Stimulated activated CD4-positive, alpha-beta T cell treated with anti-CD3 and anti-CD28 coated beads, TNF-alpha, amount 100 ng/mL, for 1 hour (primary cell): ENCODE measurements at places on chromosomes 6 and 20.

DNA sequence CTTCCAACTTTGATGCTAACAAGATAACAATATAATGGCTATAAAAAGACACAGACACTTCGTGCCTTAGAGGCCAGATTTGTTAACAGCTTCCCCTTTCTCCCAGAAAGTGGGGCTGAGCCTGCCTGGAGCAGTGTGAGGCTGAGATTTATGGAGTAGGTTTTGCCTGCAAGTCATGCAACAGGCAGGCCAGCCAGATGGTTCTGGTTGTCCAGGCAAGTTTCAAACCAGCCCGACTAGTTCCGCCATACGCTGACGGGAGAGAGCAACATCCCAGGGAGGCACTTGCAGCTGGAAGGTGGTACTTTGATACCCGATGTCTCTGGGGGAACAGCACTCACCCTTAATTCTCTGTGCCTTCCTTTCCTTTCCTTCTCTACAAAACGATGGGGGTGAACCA lies 81.3 kb upstream of the NAA20 start:
- no peak for DNase-seq

DNA sequence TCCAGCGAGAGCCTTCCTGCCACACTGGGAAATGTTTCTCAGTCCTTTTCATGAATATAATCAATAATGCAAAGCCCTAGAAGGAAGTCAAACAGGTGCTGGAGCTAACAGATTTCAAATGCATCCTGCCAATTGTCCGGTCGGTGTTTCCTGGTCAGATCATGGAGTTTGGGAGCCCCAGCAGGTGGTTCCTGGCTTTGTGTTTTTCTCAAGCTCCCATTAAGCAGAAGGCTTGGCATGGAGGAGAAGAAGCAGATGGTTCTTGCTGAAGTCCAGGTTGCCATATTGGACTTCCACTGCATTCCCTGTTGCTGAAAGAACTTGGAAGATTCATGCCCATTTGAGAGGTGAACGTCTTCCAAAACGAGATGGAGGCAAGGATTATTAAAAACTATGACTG lies 68.6 kb downstream of the GFOD1 start:
- no peak for DNase-seq

GRCh38 chr6:102197211-102197610 lies 803.7 kb downstream of the GRIK2 start:
- DNase-seq = no peak

DNA sequence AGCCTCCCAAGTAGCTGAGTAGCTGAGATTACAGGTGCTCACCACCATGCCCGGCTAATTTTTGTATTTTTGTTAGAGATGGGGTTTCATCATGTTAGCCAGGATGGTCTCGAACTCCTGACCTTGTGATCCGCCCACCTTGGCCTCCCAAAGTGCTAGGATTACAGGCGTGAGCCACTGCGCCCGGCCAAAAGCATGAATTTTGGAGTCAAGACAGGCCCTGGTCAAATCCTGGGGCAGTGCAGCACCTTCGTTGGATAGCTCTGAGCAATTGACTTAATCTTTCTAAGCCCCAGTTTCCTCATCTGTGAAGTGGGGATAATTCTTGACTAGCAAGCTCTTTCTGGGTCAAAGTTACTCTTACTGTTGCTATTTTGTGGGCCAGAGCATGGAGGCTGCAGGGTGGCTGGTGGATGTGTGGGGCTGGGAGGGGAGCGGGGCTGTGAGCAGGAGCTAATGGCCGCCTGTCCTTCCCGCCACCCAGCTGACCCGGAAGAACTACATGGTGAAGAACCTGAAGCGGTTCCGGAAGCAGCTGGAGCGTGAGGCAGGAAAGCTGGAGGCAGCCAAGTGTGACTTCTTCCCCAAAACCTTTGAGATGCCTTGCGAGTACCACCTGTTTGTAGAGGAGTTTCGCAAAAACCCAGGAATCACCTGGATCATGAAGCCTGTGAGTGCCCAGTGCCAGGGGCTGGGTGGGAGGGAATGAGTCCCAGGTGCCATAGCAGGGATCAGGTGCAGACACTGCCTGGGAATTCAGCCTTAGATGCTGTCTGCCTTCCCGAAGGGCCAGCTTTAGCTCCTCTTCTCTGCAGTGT lies 39.0 kb downstream of the TTLL9 start:
- DNase-seq = no peak

GRCh38 chr6:63597141-63598048 lies 25.1 kb downstream of the LOC128125822 start:
- DNase-seq = no peak

DNA sequence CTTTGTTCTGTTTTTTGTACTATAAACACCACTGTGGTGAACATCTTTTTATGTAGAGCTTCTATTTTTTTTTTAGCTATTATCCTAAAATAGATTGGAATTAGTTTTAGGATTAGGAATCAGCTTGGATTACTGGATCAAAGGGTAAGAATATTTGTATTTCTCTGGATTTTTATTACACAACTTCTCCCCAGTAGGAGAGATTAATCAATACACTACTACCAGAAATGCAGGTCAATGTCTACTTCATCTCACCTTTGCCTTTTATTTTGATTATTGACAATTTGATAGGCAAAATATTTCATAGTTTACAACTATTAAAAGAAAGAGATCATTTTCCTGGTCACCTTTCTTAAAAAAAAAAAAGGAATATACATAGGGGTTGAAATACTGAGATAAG lies 191.9 kb downstream of the TSHZ2 start:
- DNase-seq = no peak

GRCh38 chr6:157438611-157439111 lies 57.7 kb downstream of the ZDHHC14 start:
- no peak for DNase-seq

- DNase-seq = no peak
Measured at GRCh38 chr6:167746975-167747374, 79.7 kb upstream of the AFDN start.

GRCh38 chr6:108736002-108736361 lies 112.2 kb upstream of the ARMC2 start:
- no peak for DNase-seq

DNA sequence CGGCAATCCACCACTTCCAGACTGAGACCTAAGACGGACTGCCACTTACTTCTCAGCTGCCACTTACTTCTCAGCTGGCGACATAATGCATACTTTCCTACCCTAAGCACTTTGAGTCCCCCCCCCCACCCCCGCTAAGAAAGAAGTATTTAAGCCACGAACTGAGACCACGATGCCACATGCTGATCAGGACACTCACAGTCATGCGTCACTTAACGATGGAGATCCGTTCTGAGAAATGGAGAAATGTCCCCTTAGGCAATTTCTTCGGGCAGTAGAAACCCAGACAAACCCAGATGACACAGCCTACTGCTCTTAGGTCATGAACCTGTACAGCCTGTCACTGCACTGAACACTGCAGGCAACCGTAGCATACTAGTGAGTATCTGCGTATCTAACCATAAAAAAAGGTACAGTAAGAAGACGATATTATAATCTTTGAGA lies 690 bp downstream of the IFNGR1 start:
- no peak for DNase-seq

DNA sequence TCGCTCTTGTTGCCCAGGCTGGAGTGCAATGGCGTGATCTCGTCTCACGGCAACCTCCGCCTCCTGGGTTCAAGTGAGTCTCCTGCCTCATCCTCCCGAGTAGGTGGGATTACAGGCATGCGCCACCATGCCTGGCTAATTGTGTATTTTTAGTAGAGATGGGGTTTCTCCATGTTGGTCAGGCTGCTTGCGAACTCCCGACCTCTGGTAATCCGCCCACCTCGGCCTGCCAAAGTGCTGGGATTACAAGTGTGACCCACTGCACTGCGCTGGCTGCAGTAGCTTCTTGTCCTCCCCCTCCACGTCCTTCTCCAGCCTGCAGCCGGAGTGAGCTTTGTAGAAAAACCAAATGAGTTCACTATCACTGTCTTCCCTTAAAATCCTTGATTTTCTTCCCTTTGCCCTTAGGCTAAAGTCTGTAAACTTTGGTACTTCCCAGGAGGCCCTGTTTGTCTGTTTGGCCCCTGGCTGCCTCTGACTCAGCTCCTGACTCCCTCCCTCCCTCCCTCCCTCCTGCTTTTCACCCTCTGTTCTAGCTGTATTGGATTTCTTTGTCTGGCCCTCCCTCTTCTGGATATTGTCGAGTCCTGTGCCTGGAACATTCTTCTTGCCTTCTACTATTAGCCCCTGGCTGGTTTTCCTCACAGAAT lies 12.9 kb downstream of the PARD6B start:
- no peak for DNase-seq

DNA sequence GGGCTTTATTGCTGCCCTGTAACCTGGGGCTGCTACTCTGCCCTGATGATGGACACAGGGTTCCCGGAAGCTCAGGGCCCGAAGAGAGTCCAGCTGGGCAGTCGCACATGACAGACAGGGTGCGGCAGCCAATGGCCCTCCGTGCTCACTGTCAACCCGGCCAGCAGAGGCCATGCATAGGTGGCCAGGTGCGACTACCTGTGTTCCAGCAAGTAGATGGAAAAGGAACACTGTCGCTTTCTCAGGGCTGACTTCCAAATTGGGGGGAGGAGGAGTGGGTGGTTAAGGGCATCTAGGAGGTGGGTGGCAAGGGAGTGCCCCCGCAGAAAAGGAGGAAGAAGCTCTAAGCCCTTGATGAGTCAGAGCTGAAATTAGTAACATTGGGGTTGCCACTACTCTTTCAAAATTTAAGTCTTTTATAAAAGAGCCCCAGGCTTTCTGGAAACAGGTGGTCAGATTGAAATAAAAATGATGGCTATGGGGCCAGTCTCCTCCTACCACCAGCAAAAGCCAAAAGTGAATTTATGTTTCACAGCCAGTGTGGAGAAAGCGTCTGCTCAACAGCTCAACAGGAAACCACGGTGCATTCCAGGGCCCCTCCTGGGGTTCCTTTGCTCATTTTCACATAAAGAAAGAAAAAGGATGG lies 2.3 kb upstream of the RAMACL start:
- DNase-seq = no peak

GRCh38 chr20:51402201-51402600 lies 140.3 kb downstream of the NFATC2 start:
- no peak for DNase-seq

DNA sequence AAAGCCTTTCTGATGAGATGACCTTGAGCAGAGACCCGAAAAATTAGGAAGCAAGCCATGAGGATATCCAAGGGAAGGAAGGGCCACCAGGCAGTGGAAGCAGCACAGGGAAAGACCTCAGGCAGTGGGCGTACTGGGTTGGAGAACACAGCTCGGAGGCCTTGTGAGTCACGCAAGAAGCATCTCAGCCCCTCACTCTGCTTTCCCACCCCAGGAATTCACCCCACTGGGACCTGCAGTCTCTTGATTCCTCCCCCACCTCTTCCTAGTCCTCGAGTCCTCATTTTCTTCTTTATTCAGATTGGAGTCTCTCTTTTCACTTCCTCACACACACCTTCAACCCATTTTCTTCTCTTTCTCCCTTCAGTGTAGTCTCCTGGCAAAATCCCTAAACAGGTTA lies 27.0 kb downstream of the RPRD1B start:
- DNase-seq = no peak

DNA sequence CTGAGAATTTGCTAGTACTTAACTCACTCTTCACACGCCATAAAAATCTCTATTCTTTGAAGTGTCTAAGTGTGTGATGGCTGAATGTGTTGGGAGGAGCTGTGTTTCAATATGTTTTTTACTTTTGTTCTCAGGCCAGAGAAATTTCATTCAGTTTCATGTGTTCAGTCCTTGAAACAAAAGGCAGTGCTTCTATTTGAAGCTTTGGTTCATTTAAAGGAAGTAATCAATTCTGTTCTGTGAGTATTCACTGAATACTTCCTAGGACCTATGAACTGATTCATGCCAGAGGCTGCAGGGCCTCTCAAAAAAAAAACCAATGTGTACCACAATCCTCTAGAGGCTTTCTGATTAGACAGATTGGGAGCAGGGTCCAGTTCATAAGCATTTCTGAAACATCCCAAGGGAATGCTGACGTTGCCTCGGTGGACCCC lies 12.4 kb upstream of the F13A1 start:
- no peak for DNase-seq

- DNase-seq = no peak
Measured at GRCh38 chr20:17541596-17541995, 10.4 kb upstream of the BFSP1 start.

DNA sequence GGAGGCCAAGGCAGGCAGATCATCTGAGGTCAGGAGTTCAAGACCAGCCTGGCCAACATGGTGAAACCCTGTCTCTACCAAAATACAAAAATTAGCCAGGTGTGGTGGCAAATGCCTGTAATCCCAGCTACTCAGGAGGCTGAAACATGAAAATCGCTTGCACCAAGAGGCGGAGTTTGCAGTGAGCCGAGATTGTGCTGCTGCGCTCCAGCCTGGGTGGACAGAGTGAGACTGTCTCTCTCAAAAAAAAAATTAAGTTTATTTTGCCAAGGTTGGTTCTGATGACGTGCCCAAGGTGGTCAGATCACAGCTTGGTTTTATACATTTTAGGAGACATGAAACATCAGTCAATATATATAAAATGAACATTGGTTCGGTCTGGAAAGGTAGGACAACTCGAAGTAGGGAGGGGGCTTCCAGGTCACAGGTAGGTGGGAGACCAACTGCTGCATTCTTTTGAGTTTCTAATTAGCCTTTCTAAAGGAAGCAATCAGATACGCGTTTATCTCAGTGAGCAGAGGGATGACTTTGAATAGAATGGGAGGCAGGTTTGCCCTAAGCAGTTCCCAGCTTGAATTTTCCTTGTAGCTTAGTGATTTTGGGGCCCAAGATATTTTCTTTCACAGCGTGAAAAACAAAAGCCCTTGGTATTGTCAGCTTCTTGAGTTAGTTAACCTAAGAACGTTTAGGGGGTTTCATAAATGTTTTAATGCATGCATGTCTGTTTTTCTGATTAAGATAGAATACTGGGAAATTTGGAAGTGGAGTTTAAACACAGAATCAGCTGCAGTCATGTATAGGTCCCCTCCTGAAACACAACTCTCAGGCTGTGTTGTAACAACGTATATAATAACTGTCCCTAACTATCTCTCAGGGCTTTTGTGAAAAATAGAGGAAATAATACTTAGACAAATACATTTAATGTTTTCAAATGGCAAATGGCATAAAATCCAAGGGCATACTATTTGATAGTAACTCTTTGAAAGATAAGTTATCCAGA lies 16.7 kb downstream of the ACOT13 start:
- DNase-seq = no peak

- no peak for DNase-seq
Measured at GRCh38 chr20:33796907-33797544, 14.1 kb upstream of the CHMP4B start.

- no peak for DNase-seq
Measured at GRCh38 chr6:68718385-68719073, 83.4 kb downstream of the ADGRB3 start.

GRCh38 chr20:61295249-61295648 lies 43.2 kb downstream of the CDH4 start:
- DNase-seq = no peak

GRCh38 chr6:31734821-31735406 lies 1.4 kb downstream of the CLIC1 start:
- DNase-seq = no peak
